H1 (cell line): ENCODE measurements at places on chromosomes 5 and 9. TPM values are rescaled to one million over a fixed set of nuclear protein-coding genes. Genes with fewer than 3 reads are reported as not detected.

DNA sequence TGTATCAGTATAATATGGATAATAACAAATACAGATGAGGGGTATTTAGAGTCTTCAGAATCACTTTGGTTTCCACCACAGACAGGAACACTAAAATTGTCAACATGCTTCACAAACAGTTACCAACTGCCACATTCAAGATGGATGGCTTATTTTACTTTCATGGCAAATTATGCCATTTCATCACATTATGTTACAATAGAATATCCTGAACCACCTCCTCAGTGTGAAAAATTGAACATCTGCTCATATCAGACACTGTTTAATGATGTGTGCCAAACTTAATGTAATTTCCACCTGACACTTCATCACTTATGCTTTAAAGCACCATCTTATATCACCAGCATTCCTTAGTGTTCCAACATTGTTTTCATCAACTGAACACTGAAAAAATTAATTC lies 357.4 kb downstream of the KCNN2 start:
- DNase-seq = no peak

GRCh38 chr5:16992006-16992405 lies 55.9 kb upstream of the MYO10 start:
- no peak for DNase-seq

- DNase-seq = no peak
These were observed 112.1 kb downstream of the IRX2 start for GRCh38 chr5:2639425-2639824.

EIF4E1B gene
- 0.63 and 0.97 TPM in 2 replicates for total RNA-seq

DNA sequence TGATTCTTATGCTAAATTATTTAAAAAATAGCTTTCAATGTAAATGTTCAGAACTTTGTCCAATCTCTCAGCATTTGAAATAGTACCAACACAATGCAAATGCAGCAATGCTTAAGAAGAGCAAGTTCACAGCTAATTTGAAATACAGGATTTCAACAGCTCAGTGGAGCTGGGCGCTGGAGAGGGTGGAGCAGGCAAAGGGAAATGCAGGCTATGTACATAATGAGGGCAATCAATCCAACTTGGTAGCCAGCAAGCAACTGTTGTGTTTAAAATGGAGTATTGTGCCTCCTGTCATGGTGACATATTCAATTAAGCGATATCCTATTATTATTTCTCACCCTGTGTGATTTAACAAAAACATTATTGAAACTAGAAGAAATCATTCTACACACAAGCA lies 568.8 kb downstream of the PSAT1 start:
- DNase-seq = no peak

NXNL2 gene
- total RNA-seq = 1.9 and 2.1 TPM in 2 replicates
